Liver (tissue), 10 donors: ENCODE measurements at places on chromosomes 3 and 15.

GRCh38 chr3:67821135-67821534 is 166.7 kb upstream of the SUCLG2 start:
- no peak for DNase-seq

GRCh38 chr3:101976473-101976872 is 127.2 kb downstream of the NFKBIZ start:
- no peak for DNase-seq

- no peak for DNase-seq
Observed at GRCh38 chr15:89783111-89783860, 7.2 kb downstream of the MESP2 start.

DNA sequence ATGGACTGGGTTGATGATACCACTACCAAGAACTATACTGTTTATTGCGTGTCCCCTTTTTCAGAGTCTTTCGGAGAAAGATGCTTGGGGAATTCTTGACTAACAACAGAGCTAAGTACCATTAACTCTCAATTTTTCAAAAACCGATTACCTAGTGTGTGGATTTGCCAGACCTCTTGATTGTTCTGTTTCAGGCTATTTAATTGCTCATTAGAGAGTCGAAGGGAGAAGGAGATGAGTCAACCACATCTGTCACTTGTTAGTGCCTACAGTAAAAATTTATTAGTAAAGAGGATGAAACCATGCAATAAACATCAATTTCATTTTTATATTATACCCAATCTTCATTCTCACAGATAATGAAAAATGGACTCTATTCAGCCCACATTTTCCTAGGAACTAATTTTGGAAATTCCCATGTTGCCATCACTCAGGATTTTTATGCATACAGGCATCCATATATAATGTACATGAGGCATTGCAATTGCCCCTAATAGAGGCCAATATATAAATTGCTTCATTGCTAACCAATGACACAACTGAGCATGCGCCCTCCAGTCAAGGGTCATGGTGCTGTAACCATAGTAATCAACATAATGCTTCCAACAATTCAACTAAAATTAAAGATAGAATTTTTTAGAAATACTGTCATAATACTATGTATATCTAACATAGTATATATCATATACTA is 541.7 kb downstream of the TBL1XR1 start:
- DNase-seq, result no peak

DNA sequence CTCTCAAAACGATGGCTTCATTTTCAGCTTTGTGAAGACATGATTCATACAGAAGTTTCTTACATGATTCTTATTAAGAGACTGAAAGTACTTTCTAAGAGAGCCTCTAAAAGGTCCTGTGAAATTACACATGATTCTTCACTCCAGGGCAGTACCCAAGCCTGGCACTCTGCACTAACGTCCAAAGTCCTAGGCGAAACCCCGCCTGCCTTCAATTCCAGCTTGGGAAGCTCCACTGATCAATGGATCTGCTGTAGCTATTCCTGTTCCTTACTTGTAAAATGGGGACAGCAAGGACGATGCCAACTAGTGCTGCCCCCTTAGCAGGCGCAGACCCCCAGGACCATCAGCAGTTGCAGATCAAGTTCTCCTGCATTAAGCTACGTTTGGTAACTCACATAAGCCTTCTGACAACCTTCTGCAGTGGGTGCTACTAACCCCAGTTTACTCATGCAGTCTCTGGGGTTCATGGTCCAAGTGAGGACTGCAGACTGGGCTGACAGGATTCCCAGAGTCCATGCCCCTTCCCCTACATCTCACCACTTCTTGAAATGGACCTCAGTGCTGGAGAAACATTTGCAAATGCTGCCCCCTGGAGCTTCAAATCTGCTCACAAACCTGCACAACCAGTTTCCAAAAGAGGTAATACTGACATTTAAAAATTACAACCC is 10.6 kb downstream of the CHCHD4 start:
- no peak for DNase-seq

DNA sequence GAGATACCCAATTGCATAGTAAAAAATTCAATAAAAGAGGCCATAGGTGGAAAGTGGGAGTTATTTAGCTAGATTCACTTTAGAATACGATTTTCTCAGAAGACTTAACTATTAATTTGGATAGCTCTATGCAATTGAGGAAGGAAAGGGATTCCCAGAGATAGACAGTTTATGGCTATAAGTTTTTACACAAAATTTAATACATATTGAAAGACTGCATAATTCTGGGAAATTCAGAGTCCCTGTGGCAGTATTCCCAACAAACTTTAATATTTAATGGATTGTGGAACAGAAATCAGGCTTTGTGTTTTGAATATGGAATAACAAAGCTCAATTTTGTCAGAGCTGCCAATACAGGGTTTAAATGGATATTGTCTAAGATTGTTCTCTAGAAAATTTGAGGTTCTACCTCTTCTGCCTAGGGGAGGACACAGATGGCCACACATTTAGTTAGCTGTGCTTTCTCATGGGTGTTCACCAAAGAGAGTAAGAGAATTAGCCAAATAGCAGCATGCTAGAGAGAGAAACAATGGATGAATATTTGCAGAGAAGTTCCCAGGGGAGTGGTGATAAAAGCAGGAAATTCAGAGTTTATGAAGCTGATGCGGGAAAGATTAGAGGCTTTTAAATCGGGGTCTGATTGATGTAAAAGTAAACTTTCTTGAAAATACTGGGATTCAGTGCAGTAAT is 8.5 kb downstream of the ISL2 start:
- DNase-seq, result no peak

DNA sequence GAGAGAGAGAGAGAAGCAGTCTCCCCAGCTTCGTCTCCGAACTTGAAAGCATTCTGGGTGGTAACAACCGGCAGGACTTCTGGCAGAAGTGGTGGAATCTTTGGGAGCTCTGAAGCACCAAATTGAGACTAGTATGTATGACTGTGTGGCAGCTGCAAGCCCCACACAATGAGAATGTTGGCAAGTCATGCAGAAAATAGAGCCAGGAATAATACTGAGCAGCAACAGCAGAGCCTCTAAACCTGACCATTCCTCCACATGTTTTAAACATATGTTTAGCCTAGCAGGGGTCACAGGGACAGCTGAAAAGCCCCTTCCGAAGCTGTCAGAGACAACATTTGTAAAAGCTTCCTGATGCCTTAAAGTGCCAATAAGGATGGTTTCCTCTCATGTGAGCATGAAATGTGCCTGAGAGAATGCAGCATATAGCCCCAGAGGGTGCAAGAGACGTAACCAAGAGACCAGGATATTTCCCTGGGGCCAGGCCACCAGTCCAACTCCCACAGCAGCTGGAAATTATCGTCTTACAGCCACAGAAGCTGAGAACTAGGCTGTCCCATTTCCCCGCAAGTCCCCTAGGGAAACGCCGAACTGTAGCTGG is 178.6 kb upstream of the CCDC54 start:
- DNase-seq, result no peak

DNA sequence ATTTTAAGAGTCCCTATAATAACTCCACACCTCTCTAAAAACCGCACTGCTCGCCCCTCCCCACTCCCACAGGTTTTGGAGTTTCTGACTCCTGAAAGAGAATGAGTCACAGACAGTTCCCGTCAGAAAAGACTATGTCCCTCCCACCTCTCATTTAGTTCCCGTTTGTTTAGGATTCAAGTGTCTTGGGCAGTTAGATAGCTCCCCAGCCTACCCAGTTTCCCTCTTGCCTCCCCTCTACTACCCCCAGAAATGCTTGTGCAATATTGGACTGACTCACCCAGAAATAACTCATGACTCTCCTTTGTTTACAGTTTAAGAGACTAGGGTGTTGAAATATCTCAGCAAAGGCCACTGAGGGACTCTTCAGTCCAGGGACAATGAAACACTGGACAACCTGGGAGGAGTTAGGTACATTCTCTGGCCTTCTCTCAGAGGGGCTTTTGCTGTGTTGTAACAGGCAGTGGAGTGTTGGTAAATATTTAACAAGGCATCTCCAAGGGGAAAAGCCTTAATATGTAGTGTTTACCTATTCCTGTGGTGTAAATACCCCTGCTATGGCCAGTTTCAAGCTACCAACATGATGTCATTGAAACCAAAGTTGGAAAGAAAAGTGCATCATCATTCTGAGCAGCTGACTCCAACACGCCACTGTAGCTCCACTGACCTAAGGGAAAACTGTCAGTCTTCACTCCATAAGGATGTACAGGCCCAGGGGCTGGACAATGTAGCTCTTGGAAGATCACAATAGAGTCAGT is 96.1 kb upstream of the CHD2 start:
- no peak for DNase-seq

GRCh38 chr15:60525341-60526039 is 46.5 kb upstream of the ICE2 start:
- DNase-seq, result no peak

- DNase-seq, result peak; percentile 38
Observed at GRCh38 chr15:47717036-47717612, at the start of gene SEMA6D. TSS of gene SEMA6D (plus strand) at chr15:47717505. CDS start at chr15:47759799, 42,294 bp downstream.

- no peak for DNase-seq
Observed at GRCh38 chr3:13748276-13748879, 131.5 kb downstream of the WNT7A start.

- DNase-seq, result no peak
Observed at GRCh38 chr15:78225783-78226541, 8.4 kb downstream of the ACSBG1 start.

- DNase-seq, result no peak
Observed at GRCh38 chr3:128663151-128663550, 12.5 kb upstream of the RPN1 start.

GRCh38 chr3:15205934-15206661 is at the start of gene CAPN7:
TSS of gene CAPN7 (plus strand) at chr3:15206246. CDS start at chr3:15206496, 250 bp downstream.
- DNase-seq, result peak; percentile 96

GRCh38 chr3:13070391-13071070 is 2.7 kb downstream of the IQSEC1 start:
- DNase-seq, result no peak

GRCh38 chr15:90062973-90063769 is 39.1 kb downstream of the IDH2 start:
- DNase-seq, result no peak

GRCh38 chr3:69871868-69872267 is 127.7 kb upstream of the SAMMSON start:
- DNase-seq, result no peak

DNA sequence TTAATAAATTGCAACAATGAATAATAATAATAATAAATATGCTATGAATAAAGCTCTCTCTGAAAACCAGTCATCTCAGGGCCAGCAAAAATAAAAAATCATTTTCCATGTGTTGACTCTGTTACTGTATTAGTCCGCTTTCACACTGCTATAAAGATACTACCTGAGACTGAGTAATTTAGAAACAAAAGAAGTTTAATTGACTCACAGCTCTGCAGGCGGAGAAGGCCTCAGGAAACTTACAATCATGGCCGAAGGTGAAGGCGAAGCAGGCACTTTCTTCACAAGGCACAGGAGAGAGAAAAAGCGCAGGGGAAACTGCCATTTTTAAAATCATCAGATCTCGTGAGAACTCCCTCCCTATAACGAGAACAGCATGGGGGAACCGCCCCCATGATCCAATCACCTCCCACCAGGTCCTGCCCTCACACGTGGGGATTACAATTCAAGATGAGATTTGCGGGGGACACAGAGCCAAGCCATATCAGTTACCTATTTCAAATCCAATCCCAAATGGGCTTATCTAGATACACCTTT is 224.1 kb downstream of the IGSF11 start:
- DNase-seq, result no peak

GRCh38 chr3:101495552-101495951 is 17.5 kb downstream of the SENP7 start:
- no peak for DNase-seq

- DNase-seq, result no peak
Observed at GRCh38 chr15:61382927-61383326, 153.8 kb upstream of the RORA start.

DNA sequence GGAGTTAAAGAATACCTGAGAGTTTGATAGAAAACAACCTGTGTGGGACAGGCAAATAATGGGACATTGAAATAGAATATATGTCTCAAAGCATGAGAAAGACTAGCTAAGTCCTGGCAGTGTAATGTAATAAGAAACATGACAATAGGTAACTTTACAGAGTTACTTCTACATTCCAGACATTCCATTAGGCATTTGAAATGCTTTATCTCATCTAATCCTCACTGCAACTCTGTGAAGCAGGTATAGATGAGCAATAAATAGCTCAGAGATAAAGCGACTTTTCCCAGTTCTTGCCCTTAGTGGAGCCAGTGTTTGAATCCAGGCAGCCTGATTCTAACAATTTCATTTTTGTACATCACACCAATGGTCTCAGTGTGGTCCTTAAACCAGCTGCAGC is 76.8 kb downstream of the CPNE4 start:
- no peak for DNase-seq

DNA sequence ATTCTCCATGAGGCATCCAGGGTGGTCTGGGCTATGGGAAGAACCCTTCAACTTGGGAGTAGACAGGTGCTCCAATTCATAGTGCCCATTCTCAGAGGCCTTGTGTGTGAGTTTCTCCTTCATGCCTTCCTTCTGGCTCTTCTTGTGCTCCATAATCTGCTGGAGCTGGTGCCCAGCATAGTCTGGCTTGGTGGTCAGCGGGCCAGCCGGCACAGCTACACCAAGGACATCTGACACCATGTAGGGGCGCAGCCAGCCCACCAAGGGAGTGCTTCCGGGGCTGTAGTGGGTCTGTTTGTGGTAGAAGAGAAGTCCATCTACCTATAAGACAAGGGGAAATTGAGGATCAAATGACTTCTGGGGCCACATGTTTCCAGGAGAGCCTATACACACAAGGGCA is 19.2 kb upstream of the PTPN9 start:
- DNase-seq, result no peak

DNA sequence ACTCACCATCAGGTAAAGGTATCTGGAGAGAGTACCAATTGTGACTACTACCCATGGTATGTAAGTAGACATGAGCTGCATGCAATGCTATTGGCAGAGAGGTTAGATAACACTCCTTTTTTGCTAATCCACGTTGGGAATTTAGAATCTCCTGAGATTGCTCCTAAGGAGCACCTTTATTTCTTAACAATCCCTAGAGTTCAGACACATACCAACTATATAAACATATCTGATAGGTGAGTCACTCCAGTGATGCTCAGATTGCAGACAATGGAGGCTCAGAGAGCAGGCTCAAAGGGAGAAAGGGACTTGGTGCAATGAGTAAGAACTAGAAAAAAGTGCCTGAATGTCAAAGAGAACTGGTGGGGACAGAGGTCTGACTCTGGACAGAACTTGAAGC is 47.0 kb upstream of the LRRFIP2 start:
- DNase-seq, result no peak
